ENCODE measurements at places on chromosomes 12 and 14.

GRCh38 chr12:50120521-50120920 is 8.5 kb downstream of the COX14 start:
- H3K4me3 ChIP-seq: no peak overlapping the region
- H3K27me3 ChIP-seq: no peaks in the 10 kb centered on the region
- H3K36me3 ChIP-seq: no peaks in the 10 kb centered on the region
- no peak for DNase-seq

- DNase-seq: no peak
- H3K27ac ChIP-seq: no peak overlapping the region
- H3K27me3 ChIP-seq: no peaks in the 10 kb centered on the region
- H3K4me3 ChIP-seq: no peak overlapping the region
Measured at GRCh38 chr14:20295067-20295466, 10.7 kb downstream of the TTC5 start.

DNA sequence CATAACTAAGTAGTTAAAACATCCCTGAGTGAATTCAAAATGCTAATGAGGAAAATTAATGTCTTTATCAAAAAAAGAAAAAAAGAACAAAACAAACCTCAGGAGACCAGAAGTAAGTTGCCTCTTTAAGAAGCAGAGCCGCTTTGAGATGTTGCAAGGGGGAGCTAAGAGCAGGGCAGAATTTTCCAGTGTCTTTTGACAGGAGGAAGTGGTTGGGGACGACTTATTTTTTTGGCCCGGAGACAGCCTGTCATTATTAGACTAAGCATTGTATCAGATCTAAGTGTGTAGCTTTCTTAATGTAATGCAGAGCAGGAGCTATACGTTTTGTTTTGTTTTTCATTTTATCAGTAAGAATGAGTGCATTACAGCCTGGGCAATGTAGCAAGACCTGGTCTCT is 206.6 kb downstream of the CACNA1C start:
- H3K27ac ChIP-seq: no peak overlapping the region
- no peaks in the 10 kb centered on the region for H3K27me3 ChIP-seq
- no peak for DNase-seq
- H3K36me3 ChIP-seq: no peaks in the 10 kb centered on the region

DNA sequence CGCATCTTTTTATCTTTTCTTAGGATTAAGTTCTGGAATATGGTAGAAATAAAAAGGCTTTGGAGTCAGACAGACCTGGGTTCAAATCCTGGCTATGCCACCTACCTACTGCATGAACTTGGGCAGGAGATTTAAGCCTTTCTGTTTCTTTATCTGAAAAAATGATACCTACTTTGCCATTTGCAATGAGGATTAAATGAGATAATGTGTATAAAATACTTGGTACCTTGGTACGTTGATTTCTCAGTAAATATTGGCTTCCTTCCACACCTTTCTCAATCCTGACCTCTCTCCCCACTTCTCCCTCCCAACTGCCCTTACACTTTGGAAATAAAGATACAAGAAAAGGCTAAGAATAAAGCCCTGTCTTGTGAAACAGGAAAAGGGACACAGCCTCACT is 172.6 kb downstream of the PAX9 start:
- no peaks in the 10 kb centered on the region for H3K36me3 ChIP-seq
- H3K4me1 ChIP-seq: no peaks in the 10 kb centered on the region
- no peak overlapping the region for H3K4me3 ChIP-seq
- no peaks in the 10 kb centered on the region for H3K27me3 ChIP-seq

DNA sequence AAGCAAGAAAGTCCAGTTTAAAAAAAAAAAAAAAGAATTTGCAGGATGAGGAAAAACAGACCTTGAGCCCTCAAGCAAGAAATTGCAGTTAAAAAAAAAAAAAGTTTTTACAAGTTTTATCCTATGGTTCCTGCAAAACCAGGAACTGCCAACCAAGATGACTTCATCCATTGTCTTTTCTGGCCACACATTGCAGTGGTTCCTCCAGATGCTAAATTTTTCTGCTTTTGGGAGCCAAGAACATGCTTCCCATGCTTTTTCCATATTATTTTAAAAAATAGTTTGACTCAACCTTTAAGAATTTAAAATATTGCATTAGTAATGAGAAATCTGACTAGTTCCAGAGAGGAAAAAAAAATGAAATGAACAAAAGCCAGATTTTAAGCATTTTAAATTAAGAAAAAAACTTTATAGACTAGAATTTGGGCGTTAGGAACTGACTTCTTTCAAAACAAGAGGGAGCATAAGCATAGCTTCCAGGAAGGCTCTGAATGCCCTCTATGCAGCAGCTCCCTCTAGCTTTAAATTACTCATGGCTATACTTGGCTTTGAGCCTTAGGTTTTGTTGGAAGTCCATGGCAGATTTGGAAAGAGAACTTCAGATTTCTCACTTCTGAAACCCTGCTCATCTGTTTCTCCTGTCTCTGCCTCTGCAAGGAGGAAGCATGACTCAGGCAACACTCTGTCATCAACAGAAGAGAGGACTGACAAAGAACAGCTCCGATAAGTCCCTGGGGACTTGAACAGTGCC is 124.5 kb downstream of the GPR65 start:
- no peaks in the 10 kb centered on the region for H3K4me1 ChIP-seq
- no peaks in the 10 kb centered on the region for H3K27me3 ChIP-seq
- H3K36me3 ChIP-seq: no peaks in the 10 kb centered on the region
- no peak overlapping the region for H3K4me3 ChIP-seq
- H3K27ac ChIP-seq: no peak overlapping the region
- no peak for DNase-seq

DNA sequence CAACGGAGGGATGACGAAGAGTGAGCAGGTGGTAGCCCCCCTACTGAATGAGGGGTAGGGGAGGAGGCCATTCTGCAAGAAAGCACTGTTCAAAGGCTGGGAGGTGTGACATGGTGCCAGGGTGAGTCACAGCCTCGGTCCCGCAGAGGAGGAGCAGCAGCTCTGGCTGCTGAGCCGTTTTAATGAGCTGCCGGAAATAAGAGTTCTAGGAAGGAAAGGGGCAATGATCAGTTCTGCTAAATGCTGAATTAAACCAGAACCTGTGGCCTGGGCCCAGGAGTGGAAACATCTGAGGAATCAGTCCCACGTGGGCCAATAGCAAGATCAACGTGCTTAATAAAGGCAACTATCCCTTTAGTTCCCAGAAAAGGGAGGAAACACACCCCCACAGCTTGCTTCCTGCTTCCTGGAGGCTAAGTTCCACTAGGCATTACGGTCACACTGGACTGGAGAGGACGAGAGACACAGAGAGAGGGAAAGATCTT is 3.6 kb downstream of the ABCD4 start:
- H3K27me3 ChIP-seq: no peaks in the 10 kb centered on the region
- peak overlapping the region; percentile 54 for H3K27ac ChIP-seq
- no peaks in the 10 kb centered on the region for H3K36me3 ChIP-seq

- no peaks in the 10 kb centered on the region for H3K36me3 ChIP-seq
- H3K4me1 ChIP-seq: peaks cover 26% of the 10 kb centered on the region
- H3K4me3 ChIP-seq: no peak overlapping the region
- DNase-seq: no peak
- H3K27ac ChIP-seq: no peak overlapping the region
Measured at GRCh38 chr12:106840243-106840642, 65.8 kb downstream of the RIC8B start.

- H3K4me1 ChIP-seq: peaks cover 49% of the 10 kb centered on the region
- peak overlapping the region; percentile 94 for H3K27ac ChIP-seq
- no peak for DNase-seq
- no peaks in the 10 kb centered on the region for H3K27me3 ChIP-seq
- no peak overlapping the region for H3K4me3 ChIP-seq
Measured at GRCh38 chr12:52049286-52049685, 2.0 kb upstream of the NR4A1 start.

DNA sequence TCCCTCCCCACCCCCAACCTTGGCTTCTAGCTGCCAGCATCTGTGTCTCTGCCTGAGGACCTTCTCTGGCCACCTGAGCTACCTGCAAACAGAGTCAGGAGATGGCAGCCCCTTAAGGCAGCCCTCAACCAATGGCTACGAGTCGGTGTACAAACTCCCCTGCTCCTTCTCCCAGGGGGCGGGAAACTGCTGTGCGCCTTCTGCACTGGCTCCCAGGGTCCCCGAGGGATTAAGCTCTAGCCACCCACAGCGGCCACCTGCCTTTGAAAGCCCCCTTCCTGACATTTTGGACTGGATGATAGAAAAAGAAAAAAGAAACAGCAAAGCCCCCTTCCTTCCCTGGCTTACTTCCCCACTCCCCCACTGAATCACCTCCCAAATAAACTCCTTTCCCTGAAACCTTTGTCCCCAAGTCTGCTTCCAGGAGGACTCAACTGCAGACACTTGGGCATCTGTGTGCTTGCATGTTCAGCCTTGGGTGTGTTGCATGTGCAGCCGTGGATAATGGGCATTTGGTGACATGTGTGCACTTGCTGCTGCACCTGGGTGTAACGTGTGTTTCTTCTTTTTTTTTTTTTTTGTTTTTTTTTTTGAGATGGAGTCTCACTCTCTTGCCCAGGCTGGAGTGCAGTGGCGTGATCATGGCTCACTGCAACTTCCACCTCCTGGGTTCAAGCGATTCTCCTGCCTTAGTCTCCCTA is 6.0 kb downstream of the SDS start:
- no peaks in the 10 kb centered on the region for H3K4me1 ChIP-seq
- DNase-seq: no peak
- no peaks in the 10 kb centered on the region for H3K36me3 ChIP-seq
- H3K4me3 ChIP-seq: no peak overlapping the region

GRCh38 chr14:55249423-55249822 is 21.8 kb upstream of the FBXO34 start:
- no peak overlapping the region for H3K4me3 ChIP-seq
- H3K27ac ChIP-seq: peak overlapping the region; percentile 32
- DNase-seq: peak; percentile 70

GRCh38 chr14:55926007-55926406 is 192.2 kb upstream of the PELI2 start:
- peak; percentile 74 for DNase-seq
- H3K36me3 ChIP-seq: no peaks in the 10 kb centered on the region
- no peak overlapping the region for H3K27ac ChIP-seq
- H3K4me1 ChIP-seq: no peaks in the 10 kb centered on the region

- no peak overlapping the region for H3K4me3 ChIP-seq
- DNase-seq: no peak
- H3K27ac ChIP-seq: no peak overlapping the region
- H3K27me3 ChIP-seq: no peaks in the 10 kb centered on the region
Measured at GRCh38 chr12:115860619-115861018, 416.9 kb downstream of the MED13L start.
